ENCODE measurements at places on chromosomes 4 and X. TPM values are rescaled to one million over a fixed set of nuclear protein-coding genes. Genes with fewer than 3 reads are reported as not detected.

CSAG3 gene
- total RNA-seq, result not detected

GLRB gene
- 6.8 TPM for total RNA-seq

CXCL6 gene
- total RNA-seq, result not detected

HSFX4 gene
- not detected for total RNA-seq

SHROOM3 gene
- total RNA-seq, result 212 TPM

LUZP4 gene
- not detected for total RNA-seq

ABCD1 gene
- total RNA-seq, result 14.5 TPM

TEX13C gene
- not detected for total RNA-seq

CFAP47 gene
- total RNA-seq, result 2.2 TPM

CENPVL3 gene
- total RNA-seq, result not detected

PLP1 gene
- 19.4 TPM for total RNA-seq

LGI2 gene
- 4.4 TPM for total RNA-seq

DSPP gene
- not detected for total RNA-seq

NOX1 gene
- not detected for total RNA-seq

CCSER1 gene
- 28.1 TPM for total RNA-seq

TMLHE gene
- total RNA-seq, result 43.8 TPM

ITIH6 gene
- not detected for total RNA-seq
